ENCODE measurements at places on chromosomes 7 and 10. TPM values are rescaled to one million over a fixed set of nuclear protein-coding genes. Genes with fewer than 3 reads are reported as not detected.

Gene SPOCK2
- total RNA-seq = 1.5 TPM

Gene LIPF
- not detected for total RNA-seq

Gene PTN
- 0.16 TPM for total RNA-seq

Gene ICA1
- total RNA-seq = 2.9 TPM

Gene C10orf62
- total RNA-seq = not detected

Gene KIAA1549
- 0.82 TPM for total RNA-seq

Gene TMEM139
- total RNA-seq = not detected

Gene LRRC18
- not detected for total RNA-seq

Gene PPP1R3C
- total RNA-seq = 0.16 TPM

Gene CYP17A1
- 2.1 TPM for total RNA-seq

Gene TRIM50
- not detected for total RNA-seq

Gene NOD1
- 13.7 TPM for total RNA-seq

Gene TBATA
- total RNA-seq = not detected

Gene CALCR
- not detected for total RNA-seq

Gene GIMAP1
- total RNA-seq = 1.3 TPM

Gene GCK
- not detected for total RNA-seq

Gene COL13A1
- not detected for total RNA-seq

Gene DNA2
- total RNA-seq = 41.8 TPM

Gene ZP3
- 2.2 TPM for total RNA-seq

Gene TMEM213
- not detected for total RNA-seq

Gene IKZF1
- total RNA-seq = 131 TPM

Gene CCL24
- total RNA-seq = not detected

Gene ABCA13
- 0.03 TPM for total RNA-seq

Gene SLC29A4
- total RNA-seq = 0.72 TPM

Gene BEND7
- 0.13 TPM for total RNA-seq

Gene MYO3A
- not detected for total RNA-seq

Gene ZNF117
- 7.5 TPM for total RNA-seq

Gene SAMD9
- 18.1 TPM for total RNA-seq

Gene AKR1C2
- 0.44 TPM for total RNA-seq

Gene PLEKHS1
- not detected for total RNA-seq

Gene DGKB
- total RNA-seq = not detected

Gene FAM13C
- total RNA-seq = not detected

Gene SEMA3E
- total RNA-seq = 2.0 TPM

Gene RBM28
- total RNA-seq = 47.0 TPM

Gene ANKRD30A
- 0.58 TPM for total RNA-seq

Gene PLXNA4
- total RNA-seq = 0.03 TPM

Gene SYT15
- total RNA-seq = 0.51 TPM

Gene CBX3
- 194 TPM for total RNA-seq

Gene FZD8
- 0.37 TPM for total RNA-seq

Gene CAMK2B
- total RNA-seq = 0.24 TPM

All from GM12878 (cell line).